ENCODE measurements at places on chromosomes 2 and 18.

GRCh38 chr2:121191191-121192170 lies 93.5 kb downstream of the TFCP2L1 start:
- DNase-seq = no peak

GRCh38 chr2:132667706-132668105 lies 2.3 kb downstream of the LYPD1 start:
- no peak for DNase-seq

- DNase-seq = no peak
Measured at GRCh38 chr2:237383991-237384671, 29.8 kb downstream of the COL6A3 start.

GRCh38 chr2:238657132-238658053 lies 190.5 kb upstream of the TWIST2 start:
- no peak for DNase-seq

GRCh38 chr2:127735044-127735443 lies 33.7 kb downstream of the SFT2D3 start:
- DNase-seq = no peak

DNA sequence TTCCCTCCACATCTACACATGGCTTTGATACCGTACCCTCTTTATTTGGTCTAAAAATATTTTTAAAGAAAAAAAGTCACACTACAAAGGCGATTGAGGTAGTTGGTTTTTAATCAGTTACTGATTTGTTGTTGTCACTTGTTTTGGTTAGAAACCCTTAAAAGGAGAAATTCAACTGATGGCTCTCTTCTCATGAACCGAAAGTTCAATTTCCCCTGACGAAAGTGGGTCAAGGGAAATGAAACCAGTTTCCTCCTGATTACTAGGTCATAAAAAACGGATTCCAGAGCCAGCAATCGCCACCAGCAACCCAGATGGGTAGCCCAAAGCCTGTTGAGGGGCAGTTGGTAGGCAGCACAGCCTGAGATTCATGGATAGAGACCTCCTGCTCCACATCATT lies 63.2 kb downstream of the DLGAP1 start:
- no peak for DNase-seq

GRCh38 chr2:159140070-159140769 lies 146.3 kb downstream of the WDSUB1 start:
- no peak for DNase-seq

- DNase-seq = no peak
Measured at GRCh38 chr2:42566837-42567321, 1.6 kb upstream of the MTA3 start.

DNA sequence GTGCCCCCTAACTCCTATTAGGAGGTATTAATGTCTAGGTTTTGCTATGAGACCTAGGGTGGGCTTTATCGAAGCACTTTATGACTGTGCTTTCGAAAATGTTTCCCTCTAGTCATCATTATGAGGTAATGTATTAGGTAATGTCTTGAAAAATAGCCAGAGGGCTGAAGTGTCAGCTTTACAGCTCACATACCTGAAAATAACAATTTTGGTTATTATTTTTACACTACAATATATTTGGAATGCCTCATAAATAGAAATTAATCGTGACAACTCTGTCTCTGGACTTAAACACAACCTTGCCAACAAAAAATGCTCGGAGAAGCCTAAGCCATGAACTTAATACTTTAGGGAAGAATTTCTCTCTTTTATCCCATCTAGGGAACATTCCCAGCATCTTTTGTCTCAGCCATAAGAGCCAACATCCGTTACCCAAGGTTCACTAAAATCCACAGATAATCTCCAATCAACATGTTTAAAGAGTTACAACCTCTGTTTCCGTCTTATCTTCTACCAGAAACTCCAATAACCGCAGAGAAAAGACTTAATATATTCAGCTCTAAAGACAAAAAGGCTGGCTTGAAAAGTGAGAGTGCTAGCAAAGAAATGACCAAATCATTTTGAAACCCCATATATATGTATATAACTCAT lies 130.9 kb upstream of the RND3 start:
- no peak for DNase-seq

GRCh38 chr2:146917431-146918042 lies 927.3 kb upstream of the ACVR2A start:
- DNase-seq = no peak

DNA sequence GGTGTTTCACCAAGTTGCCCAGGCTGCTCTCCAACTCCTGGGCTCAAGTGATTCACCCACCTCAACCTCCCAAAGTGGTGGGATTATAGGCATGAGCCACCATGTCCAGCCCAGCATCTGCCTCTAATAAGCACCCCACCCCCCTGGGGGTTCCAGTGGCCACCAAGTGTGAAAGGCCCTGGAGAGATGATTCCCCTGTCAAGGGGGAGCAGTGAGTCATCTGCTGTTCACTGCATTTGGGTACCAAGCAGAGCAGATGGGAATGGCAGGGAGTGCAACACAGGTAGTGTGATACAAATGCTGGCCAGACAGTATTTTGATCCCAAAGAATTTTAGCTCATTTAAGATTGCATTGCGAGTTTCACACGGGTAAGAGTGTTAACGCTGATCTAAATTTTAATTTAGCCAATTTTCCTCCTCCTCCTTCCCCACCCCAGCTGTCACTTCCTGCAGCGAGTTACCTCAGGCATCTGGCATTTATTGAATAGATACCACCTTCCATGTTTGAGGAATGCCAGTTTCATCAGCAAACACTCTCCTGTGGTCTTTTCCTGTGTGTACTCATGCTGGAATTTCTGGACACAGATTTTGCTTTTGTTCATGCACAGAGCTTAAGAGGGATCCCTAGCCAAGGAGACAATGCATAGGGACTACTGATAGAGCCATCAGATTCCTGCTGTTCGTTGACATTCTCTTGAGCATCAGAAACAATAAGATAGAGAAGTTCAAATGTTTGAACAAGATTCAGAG lies 32.4 kb upstream of the NCK2 start:
- no peak for DNase-seq

DNA sequence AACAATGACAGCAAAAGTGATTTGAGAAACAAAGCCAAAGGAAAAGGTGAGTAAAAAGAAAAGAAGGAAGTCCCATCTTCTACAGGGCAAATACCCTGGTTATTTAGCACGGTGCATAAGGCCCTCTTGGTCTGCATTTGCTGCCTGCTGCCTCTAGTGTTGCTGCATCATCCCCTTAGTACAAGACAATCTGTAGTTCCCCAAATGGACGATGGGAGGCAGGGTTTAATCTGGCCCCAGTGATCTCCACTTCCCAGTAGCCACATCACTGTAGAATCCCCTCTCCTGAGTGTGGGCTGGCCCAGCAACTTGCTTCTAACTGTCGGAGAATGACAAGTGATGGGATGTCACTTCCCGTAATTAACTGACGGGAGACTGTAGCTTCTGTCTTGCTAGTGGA lies 85.1 kb downstream of the CTAGE1 start:
- DNase-seq = no peak

Measured in stimulated activated naive CD4-positive, alpha-beta T cell treated with Interleukin-2 at 50 U/mL for 16 hours (primary cell).